ENCODE measurements at places on chromosomes 5 and 9. TPM values are rescaled to one million over a fixed set of nuclear protein-coding genes. Genes with fewer than 3 reads are reported as not detected.

GRCh38 chr9:131982102-131982501 is 97.6 kb downstream of the MED27 start:
- no peak for ATAC-seq

DNA sequence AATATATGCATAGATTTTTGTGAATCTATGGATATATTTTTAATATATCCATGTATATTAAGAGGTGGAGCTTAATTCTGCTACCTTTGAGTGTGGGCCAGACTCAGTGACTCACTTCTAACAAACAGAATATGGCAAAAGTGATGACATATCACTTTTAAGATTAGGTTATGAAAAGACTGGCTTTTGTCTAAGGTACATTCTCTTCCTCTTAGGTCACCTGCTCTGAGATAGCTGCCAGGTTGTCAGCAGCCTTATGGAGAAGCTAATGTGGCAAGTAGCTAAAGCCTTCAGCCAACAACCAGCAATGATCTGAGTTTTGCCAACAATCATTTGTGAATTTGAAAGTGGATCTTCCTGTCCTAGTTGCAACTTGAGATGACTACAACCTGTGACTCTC is 83.8 kb downstream of the ANKRD31 start:
- no peak for ATAC-seq

GRCh38 chr5:72325566-72326305 is 5.6 kb downstream of the PTCD2 start:
- ATAC-seq = no peak

GRCh38 chr5:85823462-85824426 is 794.0 kb upstream of the COX7C start:
- no peak for ATAC-seq

DNA sequence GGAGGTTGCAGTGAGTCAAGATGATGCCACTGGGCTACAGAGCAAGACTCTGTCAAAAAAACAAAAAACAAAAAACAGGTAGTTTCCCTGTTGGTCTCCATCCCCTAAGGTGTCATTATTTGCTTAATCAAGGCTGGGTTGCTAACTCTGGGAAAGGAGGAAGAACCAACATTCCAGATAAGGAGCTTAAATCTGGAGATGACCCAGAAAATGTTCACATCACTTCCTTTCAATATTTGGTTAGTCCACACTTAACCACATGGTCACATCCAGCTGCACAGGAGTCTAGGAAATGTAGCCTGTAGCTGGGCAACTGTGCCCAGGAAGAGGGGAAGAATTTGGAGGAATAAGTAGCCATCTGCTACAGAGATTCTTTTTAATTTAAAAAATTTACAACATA is 25.9 kb upstream of the MEGF9 start:
- ATAC-seq = no peak

- no peak for ATAC-seq
Observed at GRCh38 chr5:59547731-59548130, 345.8 kb downstream of the PDE4D start.

- no peak for ATAC-seq
Observed at GRCh38 chr9:3455717-3456116, 70.1 kb downstream of the RFX3 start.

DNA sequence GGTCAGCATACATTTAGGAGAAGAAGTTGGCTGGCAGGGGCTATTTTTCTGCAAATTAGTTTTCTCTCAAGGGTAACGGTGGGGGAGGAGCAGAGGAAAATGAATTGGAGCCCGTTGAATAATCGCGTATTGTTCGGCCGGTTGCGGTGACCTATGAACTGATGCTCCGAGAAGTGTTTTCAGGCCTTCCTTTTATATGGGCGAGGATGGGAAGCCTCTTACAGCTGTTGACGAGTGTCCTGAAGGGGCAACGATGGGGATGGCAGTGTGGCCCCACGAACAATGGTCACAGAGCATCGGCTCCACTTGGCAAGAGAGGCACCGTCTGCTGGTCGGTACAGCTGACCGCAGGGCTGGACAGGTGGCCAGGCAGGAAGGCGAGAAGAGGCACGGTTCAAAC is 400.7 kb downstream of the ZSWIM6 start:
- ATAC-seq = no peak

GRCh38 chr5:67249590-67249895 is 52.9 kb upstream of the CD180 start:
- ATAC-seq = no peak

DNA sequence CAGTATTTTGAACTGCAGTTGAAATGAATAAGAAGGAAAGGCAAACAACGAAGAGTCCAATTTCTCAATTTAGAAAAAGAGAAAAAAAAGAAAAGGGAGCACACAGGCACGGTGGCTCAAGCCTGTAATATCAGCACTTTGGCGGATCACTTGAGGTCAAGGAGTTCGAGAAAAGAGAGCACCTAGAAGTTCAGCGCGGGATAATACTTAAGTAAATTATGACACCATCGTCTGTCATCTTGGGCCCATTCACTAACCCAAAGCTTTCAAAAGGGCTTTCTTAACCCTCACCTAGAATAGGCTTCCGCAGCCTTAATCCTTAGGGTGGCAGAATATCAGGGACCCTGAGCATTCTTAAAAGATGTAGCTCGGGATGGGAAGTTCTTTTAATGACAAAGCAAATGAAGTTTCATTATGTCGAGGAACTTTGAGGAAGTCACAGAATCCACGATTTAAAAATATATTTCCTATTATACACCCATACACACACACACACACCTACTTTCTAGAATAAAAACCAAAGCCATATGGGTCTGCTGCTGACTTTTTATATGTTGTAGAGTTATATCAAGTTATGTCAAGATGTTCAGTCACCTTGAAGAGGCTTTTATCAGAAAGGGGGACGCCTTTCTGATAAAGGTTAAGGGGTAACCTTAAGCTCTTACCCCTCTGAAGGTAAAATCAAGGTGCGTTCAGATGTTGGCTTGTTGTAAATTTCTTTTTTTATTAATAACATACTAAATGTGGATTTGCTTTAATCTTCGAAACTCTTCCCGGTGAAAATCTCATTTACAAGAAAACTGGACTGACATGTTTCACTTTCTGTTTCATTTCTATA is 602 bp upstream of the CD274 start:
- no peak for ATAC-seq

DNA sequence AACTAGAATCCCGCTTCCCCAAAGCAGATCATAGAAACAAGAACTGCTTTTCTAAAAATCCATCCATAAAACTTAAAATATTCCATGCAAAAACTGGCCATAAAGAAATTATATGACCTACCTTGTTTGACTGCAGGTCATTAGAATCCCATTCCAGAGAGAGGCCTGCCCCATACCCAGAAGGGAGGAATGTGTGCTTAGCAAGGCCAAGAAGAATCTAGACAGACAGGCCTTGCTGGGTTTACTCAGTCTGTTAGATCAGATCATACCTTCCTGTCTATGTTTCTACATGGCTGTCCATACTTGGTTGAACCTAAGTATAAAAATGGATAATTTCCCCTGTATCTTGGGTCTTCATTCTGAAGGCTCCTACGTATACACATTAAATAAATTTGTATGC is 358.8 kb upstream of the TRPC7 start:
- no peak for ATAC-seq

DNA sequence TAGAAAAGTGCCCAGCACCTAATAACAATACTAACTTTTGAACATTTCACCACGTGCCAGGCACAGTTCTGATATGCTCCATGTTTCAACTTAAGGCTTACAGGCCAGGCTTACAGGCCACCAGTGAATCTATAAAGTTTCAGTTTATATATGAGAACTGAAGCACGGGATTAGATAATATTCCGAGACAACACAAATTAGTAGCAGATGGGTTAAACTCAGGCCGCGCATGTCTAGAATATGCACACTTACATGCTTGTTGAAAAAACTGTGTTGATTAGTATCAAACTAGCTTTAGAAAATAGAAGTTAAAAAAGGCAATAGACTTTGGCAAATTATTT is 587.9 kb downstream of the MTRR start:
- no peak for ATAC-seq

DNA sequence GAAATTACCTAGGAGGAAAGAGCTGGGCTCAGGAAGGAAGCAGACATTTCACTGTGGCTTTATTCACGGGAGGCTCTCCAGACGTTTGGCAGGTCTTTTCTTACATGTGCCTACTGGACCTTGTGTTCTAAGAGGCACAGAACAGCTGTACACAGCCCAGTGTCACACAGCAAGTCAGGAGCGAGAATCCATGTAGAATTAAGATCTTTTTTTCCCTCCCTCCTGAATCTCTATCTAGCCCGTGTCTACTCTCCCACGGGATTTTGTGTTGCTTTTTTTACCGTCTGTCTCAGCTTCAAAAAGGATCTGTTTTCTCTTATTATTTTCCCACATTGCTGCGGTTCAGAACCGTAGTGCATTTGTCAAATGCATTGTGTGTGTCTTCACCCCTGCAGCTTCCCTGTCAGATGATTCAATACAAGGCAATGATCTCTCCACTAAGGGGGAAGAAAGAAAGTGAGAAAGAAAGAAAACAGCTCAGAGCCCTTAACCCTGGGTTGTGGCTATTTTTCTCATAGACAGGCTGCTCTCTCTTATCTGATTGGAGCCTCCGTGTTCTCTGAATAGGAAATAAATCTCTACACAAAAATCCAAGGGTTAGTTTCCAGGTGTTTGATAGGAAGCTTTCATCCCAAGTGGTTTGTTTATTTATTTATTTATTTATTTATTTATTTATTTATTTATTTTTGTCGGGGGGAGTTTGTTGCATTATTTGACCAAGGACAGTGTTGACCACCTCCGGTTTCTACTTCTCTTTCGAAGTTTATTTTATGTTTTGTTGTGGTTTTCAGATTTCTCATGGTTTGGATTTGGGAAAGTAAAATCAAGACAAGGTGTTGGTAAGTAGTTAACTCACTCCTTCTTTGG is 191.0 kb downstream of the NTRK2 start:
- ATAC-seq = no peak

DNA sequence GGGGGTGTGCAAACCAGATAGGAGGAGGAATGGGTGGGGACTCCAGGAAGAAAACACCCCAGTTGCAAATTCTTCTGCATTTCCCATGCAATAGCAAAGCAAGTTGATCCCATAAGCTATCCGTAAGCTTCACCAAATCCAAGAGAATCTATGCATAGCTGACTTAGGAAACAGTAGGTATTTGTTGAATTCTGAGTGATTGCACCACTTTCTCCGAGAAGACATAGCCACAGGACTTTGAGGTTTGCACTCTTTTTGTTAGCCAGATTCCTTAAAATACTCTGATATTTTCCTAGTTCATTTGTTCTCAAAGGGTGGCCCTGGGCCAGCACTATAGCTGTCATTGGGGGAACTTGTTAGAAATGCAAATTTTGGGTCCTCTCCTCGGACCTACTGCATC is 271.9 kb downstream of the SLIT3 start:
- ATAC-seq = no peak

GDA gene
- total RNA-seq = not detected

GABRA6 gene
- not detected for total RNA-seq

DNA sequence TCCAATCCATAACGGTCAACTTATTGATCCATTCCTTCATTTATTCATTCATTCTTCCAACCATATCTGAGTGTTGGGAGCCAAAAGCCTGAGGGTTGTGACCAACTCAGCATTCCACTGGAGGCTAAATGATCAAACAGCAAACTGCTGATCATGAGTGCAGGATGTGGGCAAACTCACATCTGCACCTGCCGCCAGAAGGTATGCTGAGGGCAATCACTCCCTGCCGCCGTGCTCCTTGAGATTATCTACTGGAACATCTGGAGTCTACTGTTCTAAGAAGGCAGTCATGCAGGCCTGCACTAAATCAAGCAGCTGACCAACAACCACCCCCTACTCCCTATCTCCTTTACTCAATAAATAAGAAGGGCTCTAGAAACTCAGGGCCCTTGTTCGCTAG is 184.0 kb downstream of the TTLL11 start:
- no peak for ATAC-seq

- no peak for ATAC-seq
Observed at GRCh38 chr5:35335752-35336151, 105.5 kb upstream of the PRLR start.

DNA sequence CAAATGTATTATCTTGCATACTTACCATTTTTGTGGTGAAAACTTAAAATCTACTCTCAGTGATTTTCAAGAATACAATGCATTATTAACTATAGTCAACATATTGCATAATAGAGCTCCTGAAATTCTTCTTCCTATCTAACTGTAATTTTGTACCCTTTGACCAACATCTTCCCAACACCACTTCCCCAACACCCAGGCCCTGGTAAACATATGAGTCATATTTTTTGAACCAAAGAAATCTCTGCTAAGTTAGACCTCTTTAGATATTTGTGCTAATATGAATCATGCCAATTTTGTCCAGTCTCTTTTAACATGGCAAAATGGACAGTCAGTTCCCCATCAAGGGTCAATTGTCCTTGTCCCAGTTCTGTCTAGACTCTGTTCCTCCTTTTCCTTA is 18.5 kb upstream of the RGS7BP start:
- no peak for ATAC-seq

GRCh38 chr5:124480964-124481363 is 265.5 kb downstream of the ZNF608 start:
- no peak for ATAC-seq

LCN10 gene
- 11.8 TPM for total RNA-seq

DNA sequence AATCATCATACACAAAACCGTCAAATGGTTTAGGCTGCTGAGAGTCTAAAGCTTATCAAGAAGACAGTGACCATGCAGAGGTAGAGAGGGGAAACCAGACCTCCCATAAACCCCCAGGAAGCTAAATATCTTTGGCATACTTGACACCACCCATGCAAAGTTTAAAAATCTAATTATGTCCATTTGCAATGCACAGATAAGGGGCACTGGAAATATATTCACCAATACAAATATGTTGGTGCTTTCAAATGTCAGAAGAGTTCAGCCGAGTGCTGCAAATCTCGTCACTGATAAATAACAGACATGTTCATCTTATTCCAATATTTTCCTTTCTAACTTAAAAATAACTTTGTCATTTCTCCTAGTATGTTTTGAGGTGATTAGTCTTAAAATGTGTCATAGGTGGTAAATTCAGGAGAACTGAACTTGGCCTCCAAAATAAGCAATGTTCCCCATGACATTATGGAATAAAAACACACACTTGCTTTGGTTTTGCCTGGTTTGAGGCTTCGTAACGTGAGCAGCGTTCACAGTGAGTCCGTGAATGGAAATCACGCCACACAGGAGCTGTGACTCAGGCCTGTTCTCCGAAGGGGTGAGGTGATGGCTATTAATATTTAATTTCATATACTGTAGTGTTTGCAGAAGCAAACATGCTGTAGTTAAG is 182.2 kb downstream of the AOPEP start:
- ATAC-seq = no peak

SPATA31A3 gene
- total RNA-seq = not detected

GRCh38 chr5:40321514-40321913 is 358.2 kb upstream of the PTGER4 start:
- ATAC-seq = no peak

- no peak for ATAC-seq
Observed at GRCh38 chr5:15286650-15287049, 213.3 kb upstream of the FBXL7 start.
